ENCODE measurements at places on chromosomes 16 and 17. TPM values are rescaled to one million over a fixed set of nuclear protein-coding genes. Genes with fewer than 3 reads are reported as not detected.

The KCNH4 gene
- total RNA-seq = not detected

The TP53TG3C gene
- total RNA-seq = under 0.01 TPM

The TAF15 gene
- 39.7 TPM for total RNA-seq

The TBC1D28 gene
- total RNA-seq = not detected

The PGP gene
- total RNA-seq = 23.5 TPM

The OR1G1 gene
- not detected for total RNA-seq

The PMFBP1 gene
- total RNA-seq = 0.78 TPM

The ZG16 gene
- total RNA-seq = not detected

The IKZF3 gene
- not detected for total RNA-seq

The SHBG gene
- 0.39 TPM for total RNA-seq

The SGCA gene
- not detected for total RNA-seq

The TM4SF5 gene
- total RNA-seq = not detected

The FNDC8 gene
- not detected for total RNA-seq

The SLC12A3 gene
- total RNA-seq = not detected

The CRHR1 gene
- total RNA-seq = not detected

The ATMIN gene
- 29.4 TPM for total RNA-seq

The NOD2 gene
- total RNA-seq = under 0.01 TPM

The CCR7 gene
- not detected for total RNA-seq

The EPOP gene
- total RNA-seq = 2.6 TPM

Measured in subcutaneous preadipocyte (primary cell).